GM03348 (cell line): ENCODE measurements at places on chromosomes 13 and 19.

DNA sequence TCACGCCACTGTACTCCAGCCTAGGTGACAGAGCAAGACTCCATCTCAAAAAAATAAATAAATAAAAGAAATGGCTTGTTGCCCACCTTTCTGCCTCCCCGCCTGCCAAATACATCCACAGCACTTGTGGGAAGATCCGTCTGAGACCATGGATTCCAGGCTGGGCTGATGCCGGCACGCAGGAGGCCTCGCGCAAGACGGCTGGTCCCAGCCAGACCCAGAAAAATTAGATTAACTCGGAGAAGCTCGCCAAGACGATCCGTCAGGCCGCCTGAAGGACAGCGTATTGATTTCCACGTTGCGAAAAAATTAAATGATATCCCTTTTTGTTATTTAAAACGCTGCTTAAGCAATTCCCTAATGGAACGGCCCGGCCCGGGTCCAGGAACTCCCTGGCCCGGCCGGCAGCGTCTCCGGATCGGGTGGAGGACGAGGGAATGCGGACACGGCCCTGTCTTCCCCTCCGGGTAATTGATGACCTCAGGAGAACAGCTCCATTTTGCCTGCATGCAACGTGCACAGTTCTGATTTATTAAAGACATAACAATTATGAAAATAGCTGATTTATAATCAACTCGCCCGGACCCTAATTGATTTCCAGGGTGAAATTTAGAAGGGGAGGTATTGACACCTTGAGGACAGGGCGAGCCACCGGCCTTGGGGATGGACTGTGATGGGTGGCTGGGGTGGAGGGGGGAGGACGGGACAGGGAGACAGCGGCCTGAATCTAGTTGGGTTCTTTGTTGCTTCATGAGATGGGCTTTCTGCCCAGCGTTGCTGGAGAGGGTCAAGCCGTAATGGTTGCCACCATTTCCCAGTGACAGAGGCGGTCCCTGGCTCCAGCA lies 52.1 kb downstream of the ZNRF4 start:
- no peak for DNase-seq

DNA sequence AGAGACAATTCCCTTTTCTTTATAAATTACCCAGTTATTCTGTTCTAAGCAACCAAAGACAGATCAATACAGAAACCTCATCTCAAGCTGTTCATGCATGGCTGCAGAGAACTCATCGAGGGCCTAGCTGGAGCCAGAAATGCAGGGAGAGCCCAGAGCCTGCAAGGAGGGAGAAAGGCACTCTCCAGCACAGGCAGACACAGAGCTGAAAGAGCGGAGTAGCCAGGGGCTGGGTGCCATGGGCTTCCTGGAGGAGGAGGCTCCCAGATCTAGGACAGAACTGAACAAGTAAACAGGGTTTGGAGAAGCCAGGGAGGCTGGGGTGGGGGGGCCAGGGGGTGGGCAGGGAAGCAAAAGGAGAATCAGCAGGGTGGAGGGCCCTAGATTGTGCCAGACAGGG lies 144.2 kb upstream of the ZNF507 start:
- no peak for DNase-seq

DNA sequence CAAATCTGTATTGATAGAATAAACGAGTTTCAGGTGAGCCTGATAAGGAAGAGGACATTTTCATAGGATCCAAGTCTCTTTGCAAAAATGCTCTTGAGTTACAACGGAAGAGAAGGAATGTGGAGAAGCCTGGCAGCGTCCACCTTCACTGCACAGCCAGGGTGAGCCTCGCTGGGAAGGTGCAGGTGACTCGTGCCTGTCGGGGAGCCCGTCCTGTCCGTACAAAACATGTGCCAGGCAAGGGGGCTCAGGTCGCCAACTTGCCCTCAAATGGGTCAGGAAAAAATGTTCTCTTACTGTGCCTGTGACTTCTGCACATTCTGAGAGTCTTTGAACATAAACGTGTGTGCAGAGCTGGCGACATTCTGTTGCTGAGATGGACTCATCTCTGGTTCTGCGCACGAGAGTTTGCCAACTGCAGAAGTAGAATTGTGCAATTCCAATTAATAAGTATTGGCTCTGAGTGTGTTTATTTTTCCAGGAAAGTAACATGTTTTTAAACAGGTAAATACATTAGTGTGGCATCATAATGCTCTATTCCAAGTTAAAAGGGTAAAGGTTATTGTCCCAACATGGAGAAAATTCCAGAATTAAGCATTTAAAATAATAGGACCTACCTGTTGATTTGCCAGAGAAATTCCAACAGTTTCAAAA lies 28.6 kb downstream of the NAXD start:
- DNase-seq = no peak

DNA sequence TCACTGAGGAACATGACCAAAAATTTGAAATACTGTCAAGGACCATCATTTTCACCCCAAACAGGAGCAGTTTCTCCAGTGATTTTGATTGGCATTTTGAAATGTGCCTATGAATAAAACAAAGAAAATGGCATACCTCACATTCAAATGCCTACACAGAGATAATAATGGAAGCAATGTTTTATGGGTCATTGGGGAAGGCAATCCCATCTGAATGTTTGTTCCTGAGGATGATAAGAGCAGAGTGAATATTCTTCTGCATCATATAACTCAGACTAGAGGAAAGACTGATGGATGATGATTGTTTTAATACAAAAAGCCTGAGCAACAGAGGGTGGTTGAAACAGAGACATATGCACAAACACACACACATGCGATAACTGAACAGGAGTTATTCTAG lies 2749.9 kb downstream of the PCDH9 start:
- no peak for DNase-seq

GRCh38 chr19:50994129-50994528 lies 7.3 kb downstream of the KLK8 start:
- DNase-seq = no peak

DNA sequence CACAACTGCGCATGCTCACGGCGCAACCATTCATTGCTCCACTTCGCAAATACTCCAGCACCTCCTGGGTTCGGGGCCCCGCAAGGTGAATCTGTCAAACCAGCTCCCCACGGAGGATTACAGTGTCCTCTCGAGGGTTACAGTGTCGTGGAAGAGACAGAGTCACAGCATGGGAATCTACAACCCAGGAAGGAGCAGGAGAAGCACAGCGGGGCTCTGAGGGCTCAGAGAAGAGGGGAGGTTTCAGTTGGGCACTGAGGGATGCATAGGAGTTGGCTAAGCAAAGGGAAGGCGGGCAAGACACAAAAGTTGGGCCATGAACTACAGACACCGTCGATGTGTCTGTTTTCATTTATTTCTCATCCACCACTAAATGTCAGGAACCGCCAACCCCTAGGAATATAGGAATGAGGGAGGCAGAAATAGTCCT lies 1.0 kb upstream of the GTF2F1 start:
- no peak for DNase-seq

- DNase-seq = no peak
Observed at GRCh38 chr13:79806821-79807220, 325.9 kb downstream of the NDFIP2 start.

DNA sequence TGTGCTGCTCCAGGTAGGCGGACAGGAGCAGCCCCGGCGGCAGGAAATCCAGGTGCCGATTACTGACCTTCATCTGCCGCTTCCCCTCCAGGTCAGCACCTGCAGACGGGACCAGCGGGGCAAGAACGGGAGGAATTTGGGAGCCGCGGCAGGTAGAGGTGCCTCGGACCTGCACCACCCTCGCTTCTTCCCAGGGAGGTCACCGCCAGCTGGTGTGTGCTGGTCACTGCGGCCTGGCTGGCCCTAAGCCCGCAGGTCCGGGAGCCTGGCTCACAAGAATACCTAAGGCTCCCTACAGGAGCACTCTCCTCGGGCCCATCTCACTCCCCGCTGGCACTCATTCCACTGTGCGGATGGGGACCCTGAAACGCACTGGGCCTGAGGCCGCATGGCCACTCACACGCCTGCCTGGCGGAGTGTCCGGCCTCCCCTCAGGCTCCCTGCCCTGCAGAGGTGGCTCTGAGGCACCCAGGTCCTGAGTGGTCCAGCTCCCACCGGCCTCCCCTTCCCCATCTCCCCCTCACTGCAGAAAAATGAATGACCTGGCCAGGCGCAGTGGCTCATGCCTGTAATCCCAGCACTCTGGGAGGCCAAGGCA lies 4.3 kb downstream of the RNU6-9 start:
- DNase-seq = no peak

DNA sequence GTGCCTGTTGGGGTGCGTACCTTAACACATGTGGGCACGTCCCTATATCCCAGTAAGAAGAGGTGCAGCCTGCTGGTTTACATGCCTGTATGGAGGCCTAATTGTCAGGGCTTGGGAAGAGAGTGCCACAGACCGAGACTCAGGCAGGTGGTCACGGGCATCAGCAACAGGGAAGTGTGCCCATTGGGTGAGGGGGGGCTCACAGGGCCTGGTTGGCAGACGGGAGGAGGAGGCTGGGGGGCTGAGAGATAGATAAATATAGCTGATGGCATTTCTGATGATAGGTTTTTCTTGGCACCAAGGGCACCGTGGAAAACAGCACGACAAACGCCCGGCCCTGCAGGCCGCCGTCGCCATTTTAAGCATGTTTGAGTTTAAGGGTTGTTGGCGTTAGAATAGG lies 37.6 kb downstream of the NFIX start:
- no peak for DNase-seq

DNA sequence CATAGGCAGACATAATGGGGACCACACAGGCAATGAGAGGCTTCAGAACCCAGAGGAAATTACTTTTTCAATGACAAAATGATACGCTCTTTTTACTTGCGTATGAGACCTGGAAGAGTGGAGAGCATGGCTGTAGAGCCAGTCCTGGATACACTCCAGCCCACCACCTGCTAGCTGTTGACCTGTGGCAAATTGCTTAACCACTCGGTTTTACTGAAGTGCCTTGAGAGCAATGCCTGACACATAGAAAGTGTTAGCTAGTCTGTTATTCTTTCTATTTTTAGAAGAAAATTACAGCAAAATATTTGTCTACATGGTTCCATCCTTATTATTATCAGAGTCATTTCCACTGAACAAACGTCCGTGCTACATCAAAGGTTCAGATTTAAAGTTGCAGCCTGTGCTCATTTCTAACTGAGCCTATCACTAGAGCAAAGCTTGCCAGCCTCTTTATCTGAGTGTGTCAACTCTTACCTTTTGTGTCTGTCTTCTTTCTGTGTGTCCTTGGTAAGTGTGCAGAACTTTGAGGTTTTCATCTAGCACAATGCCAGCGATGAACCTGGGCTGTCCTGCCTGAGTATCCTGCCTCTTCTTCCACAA lies 9.6 kb upstream of the GPR183 start:
- no peak for DNase-seq

DNA sequence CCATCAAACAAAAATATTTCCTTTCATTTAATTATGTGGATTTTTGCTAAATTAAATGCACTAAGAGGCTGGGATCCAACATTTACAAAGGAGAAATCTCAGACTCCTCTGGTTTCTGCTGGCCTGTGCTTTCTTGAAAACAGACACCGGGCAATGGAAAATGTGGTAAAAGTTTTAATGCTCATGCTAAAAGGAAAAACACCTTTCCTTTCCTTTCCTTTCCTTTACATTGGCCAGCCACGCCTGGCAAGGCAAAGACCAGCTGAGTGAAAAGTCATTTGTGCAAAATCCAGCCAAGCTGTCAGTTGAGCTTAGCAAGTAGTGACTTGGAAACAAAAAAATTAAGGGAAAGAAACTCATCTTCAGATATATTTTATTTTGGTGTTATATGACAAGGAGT lies 240.3 kb downstream of the LACC1 start:
- DNase-seq = no peak

DNA sequence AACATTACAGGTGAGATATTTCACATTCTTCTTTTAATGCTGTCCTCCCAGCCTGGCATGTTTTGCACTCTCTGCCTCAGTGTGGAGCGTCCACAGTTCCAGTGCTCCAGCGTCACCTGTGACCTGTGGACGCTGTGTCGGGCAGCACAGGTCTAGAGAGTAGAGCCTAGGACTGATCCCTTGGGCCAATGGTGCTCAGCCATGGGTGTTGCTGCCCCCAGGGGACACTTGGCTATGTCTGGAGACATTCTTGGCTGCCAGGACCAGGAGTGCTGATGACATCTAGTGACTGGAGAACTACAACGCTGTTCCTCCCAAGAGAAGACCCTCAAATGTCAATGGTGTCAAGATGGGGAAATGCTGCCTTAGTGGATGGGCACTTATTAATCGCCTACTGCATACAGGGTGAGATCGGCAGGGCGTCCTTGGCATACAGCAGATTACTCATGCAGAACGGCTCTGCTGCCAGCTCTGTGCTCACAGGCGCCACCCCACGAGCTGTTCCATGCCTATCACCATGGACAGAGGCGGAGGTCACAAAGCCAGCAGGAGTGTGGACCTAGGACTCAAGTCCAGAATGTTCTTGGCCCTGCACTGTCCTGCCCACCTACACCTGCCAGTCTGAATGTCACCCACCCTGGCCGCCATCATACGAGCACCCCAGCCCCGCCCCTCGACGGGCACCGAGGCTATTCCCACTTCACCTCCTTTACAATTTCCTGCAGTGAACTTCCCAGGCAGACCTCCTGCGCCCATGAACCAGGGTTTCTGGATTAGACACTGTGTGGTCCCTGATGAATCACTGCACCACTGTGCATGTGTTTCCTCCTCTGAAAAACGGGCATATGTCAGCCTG lies 13.9 kb upstream of the MADCAM1 start:
- DNase-seq = no peak

- no peak for DNase-seq
Observed at GRCh38 chr13:30091691-30092090, 215.7 kb downstream of the KATNAL1 start.

DNA sequence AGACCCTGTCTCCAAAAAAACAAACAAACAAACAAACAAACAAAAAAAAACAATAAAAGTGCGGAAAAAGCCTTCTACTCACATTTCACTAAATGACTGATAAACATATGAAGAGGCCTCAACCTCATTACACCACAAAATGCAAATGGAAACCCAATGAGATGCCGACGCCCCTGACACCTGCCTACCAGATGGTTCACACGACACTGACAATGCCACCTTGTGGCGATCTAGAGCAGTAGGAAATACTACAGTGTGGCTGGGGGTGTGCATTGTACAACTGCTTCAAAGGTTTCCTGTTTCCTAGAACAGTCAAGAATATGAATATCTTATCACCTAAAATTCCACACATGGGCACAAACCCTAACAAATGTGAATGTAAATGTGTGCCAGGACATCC lies 14.0 kb downstream of the SCGB2B2 start:
- peak; percentile 24 for DNase-seq

DNA sequence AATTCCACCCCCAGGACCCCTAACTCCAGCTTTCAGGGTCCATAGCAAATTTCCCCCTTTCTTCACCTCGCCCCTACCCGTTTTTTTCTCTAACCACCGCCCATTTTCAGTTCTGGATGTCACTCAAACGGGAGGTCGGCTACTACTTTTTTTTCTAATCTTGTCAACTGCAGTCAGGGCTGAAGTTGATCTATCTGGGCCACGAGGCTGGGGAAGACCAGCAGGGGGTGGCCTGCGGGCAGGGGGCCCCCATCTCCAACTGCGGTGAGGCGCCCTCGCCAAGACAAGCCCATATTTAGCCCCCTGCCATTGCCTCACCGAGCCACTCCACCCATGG lies 748 bp downstream of the LHFPL6 start:
- DNase-seq = no peak

GRCh38 chr19:14748601-14749000 lies 29.8 kb downstream of the ADGRE2 start:
- DNase-seq = no peak

- DNase-seq = no peak
Observed at GRCh38 chr13:59269476-59269875, 894.3 kb downstream of the DIAPH3 start.
